ENCODE measurements at places on chromosomes 6 and 20. TPM values are rescaled to one million over a fixed set of nuclear protein-coding genes. Genes with fewer than 3 reads are reported as not detected.
A peak's percentile ranks its signal among the peaks of the same experiment; 100 is the strongest.

DNA sequence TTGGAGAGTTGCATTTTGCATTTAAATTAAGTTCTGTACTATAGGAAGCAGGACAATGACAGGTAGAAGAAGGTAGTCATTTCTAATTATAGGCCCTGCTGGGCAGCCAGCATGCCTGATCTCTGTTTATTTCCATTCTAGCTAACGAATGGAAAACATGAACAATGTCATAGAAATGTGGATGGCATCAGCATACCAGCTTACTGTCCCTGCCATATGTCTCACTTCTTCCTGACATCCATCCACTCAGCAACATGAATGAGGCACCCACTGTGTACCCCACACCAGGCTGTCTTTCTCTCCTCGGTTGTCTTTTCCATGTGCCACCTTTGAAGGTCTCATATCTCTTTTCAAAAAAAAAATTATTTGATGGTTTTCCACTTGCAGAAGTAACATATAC is 11.1 kb downstream of the ADTRP start:
- no peak for DNase-seq

GRCh38 chr6:118372413-118372812 is 175.7 kb upstream of the PLN start:
- DNase-seq = no peak

GRCh38 chr6:169784821-169785340 is 33.5 kb downstream of the ERMARD start:
- DNase-seq = no peak

DNA sequence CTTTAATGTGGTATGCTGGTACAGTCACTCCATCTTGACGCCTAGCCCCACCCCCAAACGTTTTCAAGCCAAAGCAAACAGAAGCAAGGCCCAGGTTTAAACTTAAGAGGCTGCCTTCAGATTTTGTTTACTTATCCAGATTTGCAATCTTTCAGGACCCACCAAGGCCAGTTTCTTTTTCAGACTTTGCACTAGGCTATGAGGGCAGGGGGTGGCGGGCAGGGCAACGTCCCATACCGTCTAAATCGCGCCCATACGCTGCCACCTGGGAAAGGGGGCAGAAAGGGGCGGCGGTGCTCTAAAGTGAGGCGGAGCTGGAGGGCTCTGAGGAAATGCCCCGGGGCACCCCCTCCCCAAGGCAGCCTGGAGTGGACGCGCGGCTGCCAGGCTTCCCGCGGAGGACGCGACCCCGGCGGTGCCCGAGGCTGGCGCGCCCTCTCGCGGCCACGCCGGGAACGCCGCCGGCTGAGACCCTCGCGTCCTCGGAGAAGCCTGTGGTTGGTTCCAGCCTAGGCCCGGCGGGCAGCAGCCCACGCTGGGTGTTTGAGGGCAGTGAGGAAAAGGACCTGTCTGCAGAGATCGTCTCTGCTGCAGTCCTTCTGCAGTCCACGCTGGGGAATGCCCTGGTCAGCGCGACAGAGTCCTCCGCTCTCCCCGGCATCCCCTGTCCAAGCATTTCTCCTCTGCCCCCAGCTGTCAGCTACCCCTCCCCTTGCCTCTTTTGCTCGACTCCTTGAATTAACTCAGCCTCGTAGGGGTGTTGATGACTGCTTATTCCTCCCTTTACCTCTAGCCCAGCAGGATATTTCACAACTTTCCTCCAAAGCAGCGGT is 129.2 kb upstream of the PRND start:
- peak; percentile 76 for DNase-seq

DNA sequence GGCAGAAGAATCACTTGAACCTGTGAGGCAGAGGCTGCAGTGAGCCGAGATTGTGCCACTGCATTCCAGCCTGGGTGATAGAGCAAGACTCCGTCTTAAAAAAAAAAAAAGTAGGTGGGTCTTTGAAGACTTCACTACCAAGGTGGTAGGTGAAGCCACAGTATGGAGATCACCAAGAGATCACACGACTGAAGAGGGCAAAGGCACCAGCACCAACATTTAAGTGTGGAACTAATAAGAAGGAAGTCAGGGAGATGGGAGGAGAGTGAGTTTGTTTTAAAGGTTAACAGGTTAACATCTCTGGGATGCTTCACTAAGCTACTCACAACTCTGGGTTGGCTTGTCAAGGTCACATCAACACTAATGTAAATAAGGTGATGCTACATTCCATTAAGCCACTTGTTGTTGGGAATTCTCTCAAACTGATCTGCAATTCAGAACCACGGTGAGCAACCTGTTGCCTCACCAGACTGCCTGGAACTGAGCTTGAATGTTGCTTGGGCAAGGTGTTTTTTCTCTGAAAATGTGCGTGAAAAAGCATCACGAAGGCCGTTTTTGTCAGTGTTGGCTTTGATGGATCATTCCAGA is 48.7 kb downstream of the KCTD20 start:
- DNase-seq = no peak

DNA sequence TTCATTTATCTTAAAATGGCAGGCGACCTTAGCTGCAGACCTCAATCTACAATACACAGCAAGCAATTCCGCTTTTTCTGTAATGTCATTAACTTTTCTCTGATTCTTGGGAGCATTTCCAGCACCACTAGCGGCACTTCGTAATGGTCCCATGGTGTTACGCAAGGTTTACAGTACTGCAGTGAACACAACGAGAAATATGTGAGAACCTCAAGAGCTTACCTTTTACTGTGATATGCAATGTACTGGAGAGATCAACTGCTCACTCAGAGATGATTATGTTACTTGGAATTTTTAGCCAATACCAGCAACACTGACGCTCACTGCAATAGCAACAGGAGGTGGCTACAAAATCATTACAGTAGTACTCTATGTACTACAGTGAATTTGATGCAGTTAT is 2.8 kb upstream of the CEP43 start:
- no peak for DNase-seq

DNA sequence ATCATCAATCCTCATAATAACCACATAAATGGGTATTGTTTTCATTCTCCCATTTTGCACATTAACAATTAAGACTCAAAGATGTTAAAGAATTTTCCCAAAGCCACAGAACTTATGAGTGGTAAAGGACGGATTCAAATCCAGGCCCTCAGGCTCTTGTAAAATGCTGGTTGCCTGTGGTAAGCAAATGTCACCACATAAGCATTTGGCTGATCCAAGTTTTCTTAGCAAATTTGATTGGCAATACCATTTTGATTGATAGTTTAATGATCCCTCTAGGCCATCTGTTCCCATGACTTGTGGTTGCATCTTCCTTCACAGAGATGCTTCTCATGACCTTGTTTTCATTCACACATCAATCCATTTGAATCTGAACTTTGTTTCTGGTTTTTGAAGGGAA is 252.0 kb upstream of the RIN2 start:
- DNase-seq = no peak

DNA sequence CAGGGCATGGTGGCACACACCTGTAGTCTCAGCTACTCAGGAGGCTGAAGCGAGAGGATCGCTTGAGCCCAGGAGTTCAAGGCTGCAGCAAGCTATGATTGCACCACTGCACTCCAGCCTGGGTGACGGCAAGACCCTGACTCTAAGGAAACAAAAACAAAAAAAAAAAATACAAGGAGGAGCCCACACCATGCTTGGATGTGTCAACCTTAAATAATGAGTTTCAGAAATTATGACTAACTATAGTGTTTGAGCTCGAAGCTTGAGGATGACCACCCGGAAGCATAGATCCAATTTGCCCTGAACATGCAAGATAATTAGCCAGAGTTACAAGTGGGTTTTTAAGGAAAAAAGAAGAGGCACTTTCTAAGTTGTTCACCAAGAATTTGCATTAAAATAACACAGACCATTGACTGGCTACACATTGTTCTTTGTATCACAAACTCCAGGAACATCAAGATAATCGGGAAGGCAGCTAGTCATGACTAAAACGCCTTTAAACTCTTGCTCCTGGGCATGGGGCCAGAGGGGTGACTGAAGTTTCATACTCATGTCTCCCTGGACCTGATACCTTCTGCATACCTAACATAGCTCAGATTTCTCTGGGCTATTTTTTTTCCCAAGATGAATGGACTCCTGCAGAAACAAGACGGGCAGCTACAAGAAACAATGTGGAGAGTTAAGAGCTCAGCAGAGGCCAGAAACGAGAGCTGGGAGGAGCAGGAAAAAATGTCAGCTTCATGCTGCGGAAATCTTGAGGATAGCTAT is 289.6 kb downstream of the PREX1 start:
- no peak for DNase-seq

The NAPB gene
- 6.1 TPM for total RNA-seq

GRCh38 chr20:35487479-35487878 is 32.1 kb downstream of the CEP250 start:
- DNase-seq = no peak

DNA sequence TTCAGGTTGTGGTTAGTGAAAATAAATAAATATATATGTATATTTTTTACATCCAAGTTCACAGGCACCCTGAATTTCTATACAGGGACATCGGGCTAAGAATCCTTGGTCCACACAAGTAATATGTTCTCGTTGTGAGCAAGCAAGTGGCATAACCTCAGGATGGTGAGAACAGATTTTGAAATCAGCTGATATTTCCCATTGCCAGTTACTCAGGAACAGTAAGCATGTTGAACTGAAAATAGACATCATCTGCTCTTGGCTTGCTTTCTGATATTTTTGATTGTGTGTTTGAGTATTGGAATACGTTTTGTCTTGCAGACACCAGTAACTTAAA is 87.7 kb downstream of the TRMT6 start:
- no peak for DNase-seq

DNA sequence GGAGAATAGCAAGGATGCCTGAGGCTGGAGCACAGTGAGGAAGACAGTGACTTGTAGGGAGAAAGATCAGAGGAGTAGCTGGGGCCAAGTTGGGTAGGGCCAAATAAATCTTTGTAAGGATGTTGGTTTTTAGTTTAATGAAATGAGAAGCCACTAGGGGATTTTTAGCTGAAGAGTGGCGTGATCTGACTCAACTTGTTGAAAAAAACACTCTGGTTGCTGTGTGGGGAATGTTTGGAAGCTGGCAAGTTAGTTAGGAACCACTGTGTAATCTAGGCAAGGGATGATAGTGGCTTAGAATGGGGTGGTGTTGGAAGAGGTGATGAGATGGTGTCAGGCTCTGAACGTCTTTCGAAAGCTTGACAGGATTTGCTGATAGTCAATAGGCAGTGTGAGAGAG is 176.1 kb upstream of the HDDC2 start:
- no peak for DNase-seq

DNA sequence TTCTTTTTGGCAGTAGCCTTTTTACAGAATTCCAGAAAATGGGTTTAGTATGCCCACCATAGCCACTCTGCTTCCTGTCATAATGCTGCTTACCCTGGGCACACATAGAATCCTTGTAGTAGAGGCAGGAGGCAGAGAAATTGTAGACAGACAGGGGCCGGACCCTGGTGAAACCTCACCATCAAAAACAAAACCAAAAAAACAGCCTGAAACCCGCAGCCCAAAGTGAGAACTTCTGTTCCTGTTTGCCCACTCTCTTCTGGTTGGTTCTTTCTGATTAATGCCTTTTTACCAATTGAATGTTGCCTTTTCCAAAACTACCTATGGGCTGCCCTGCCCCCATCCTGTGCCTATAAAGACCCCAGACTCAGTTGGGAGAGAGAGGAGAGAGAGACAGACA is 188.2 kb downstream of the CDKAL1 start:
- no peak for DNase-seq

GRCh38 chr6:18503593-18504231 is 116.6 kb downstream of the RNF144B start:
- peak; percentile 55 for DNase-seq

GRCh38 chr6:25056130-25056529 is 120.4 kb upstream of the RIPOR2 start:
- DNase-seq = peak; percentile 70

The PTCHD4 gene
- not detected for total RNA-seq

- DNase-seq = no peak
Measured at GRCh38 chr20:58010186-58010585, 218.3 kb downstream of the ANKRD60 start.

DNA sequence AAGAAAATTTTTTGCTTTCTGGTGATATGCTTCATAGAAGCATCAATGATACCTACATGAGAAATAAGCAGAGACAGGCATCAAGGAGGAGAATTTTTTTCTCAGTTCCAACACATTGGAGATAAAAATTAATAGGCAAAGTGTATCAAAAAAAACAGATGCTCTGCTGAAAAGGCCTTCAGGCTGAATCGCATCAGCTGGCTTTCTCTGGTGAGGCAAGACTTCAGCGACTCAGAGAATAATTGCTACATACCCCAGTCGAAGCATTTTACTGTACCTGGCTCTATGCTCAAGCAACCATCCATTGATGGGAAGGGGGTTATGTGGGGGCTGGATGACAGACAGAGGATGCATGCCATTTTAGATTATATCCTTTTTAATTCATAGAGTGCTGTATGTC is 415.1 kb downstream of the TFAP2A start:
- DNase-seq = no peak

- DNase-seq = no peak
Measured at GRCh38 chr20:30288346-30288745, 969.1 kb upstream of the DEFB115 start.

The SPEF1 gene
- total RNA-seq = 0.14 TPM

The VAPB gene
- 54.5 TPM for total RNA-seq

The SLC17A5 gene
- 3.2 TPM for total RNA-seq

GRCh38 chr20:3672547-3673171 is 9.2 kb downstream of the ADAM33 start:
- DNase-seq = no peak

- DNase-seq = no peak
Measured at GRCh38 chr6:34917626-34918285, 28.7 kb downstream of the ANKS1A start.

The SIGLEC1 gene
- not detected for total RNA-seq

GRCh38 chr6:9332241-9332780 is 897.0 kb upstream of the SLC35B3 start:
- no peak for DNase-seq

- no peak for DNase-seq
Measured at GRCh38 chr6:170497841-170498301, 55.2 kb downstream of the PSMB1 start.

Measured in activated CD4-positive, alpha-beta T cell treated with anti-CD3 and anti-CD28 coated beads for 36 hours (primary cell).